NCI-H2029 treated with DMSO at 0.1 percent for 48 hours (cell line): ENCODE measurements at places on chromosomes 12 and 14.

GRCh38 chr14:99579120-99579836 lies 24.7 kb downstream of the CCDC85C start:
- DNase-seq: no peak

DNA sequence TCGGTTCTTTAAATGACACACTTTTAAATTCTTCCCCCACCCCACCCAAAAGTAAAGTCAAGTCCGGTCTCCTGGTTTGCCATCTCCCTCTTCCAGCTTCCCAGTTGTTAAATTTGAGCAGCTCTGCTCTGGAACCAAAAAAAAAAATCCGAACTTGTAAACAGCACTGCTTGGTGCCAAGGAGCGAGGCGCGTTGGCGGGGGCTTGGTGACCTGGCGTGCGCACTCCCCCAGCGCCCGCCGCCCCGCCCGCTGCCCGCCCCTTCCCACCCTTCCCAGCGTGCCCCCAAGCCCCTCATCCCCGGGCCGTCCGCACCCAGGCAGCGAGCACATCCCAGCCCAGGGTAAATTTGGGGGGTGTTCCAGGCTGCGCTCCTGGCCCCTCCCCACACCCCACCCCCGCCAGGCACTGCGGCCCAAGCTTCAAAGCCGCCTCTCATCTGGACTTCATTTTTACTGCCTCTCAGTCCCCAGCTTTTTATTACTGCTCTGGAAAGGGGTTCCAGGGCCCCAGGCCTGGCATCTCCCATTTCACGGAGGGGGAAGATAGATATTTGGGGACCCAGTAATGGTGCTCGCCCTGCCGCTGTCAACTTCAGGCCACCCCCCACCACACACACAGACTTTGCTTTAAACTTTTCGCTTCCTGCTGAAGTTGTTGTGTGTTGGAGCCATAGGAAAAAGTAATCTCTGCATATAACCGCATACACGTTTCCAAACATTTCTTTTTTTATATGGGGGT lies 11.7 kb upstream of the ITGB7 start:
- DNase-seq: no peak

DNA sequence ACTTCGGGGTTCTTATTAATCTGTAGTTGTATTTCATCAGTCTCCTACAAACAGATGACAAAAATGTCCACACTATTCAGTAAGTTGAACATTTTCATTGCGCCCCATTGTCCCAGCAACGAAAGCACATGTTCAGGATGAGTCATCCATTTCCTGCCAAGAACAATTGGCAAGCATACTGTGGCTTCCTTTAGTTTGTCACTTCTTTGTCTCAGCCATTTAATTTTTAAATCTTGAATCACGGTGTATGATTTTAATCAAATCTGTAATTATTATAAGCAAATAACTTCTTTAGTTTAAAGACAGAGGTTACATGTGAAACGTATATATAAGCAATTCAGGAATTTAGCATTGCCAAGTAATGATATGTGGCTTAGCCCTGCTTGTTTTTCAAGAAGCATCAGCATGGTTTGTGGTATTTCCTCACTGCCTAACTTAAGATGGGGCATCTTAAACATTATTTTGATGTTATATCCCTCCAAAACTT lies 211.3 kb upstream of the KRR1 start:
- DNase-seq: peak; percentile 38

GRCh38 chr12:22160396-22161003 lies 114.5 kb downstream of the CMAS start:
- DNase-seq: no peak

GRCh38 chr12:69642531-69642930 lies 31.8 kb upstream of the LRRC10 start:
- DNase-seq: no peak

DNA sequence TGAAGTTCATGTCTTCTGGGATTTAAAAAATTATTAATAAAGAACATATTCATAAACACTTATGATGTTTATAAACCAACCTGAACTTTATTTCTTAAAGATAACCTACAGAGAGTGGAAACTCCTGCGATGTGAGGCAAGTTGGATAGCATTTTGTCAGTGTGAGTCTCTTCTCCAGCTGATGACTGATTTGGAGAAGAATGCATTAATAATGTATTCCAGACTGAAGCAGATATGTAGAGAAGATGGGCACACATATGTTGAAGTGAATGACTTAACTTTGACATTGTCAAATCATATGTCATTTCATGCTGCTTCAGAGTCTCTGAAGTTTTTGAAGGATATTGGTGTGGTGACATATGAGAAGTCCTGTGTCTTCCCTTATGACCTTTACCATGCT lies 7.3 kb downstream of the HELB start:
- DNase-seq: no peak

DNA sequence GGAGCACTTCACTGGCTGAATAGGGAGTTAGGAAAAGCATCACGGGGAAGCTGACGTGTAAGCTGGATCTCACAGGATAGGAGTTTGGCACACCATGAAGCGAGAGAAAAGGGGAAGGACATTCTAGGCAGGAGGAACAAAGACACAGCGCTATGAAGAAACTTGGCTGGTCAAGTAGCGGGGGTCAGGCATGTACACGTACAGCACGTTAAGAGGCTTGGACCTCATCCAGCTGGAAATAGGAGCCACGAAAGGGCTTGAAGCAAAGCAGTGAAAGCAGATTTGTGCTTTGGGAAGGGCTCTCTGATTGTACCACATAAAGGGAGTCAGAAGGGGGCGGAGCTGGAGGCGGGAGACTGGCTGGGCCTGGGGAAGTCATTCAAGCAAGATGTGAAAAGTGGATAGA lies 19.6 kb upstream of the GALNT8 start:
- DNase-seq: no peak

- DNase-seq: peak; percentile 65
These were observed 6.0 kb upstream of the SOS2 start for GRCh38 chr14:50237427-50237826.

DNA sequence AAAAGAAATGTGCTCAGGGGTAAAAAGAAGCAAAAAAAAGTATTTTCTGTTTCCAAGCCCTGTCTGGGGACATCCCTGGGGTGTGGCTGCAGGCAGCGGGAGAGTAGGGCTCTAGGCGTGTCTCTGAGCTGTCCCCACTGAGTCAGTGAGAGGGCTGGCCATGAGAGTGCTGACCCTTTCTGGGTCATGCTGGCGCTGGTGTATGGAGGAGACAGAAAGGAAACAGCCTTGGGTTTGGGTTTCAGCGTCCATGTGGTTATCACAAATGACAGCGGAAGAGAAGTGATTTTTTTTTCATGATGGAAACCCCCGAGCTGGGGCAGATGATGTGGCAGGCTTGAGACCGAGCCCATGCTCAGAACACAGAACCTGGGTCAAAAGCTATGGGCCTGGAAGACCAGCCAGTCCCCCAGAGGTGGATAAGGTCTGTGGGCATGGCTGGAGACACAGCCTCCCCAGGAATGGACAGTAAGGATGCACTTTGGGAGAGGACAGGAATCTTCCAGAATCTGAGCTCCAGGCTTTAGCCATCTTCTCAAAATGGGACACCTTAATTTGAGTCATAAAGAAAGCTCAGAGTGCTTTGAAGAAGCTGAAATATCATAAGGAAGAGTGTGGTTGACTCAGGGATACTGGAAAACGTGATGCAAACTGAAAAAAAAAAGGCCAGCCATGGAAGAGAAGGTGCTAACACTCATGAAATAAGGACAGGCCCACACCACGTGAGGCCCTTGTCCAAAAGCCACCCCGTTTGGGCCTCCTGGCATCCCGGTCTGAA lies 36.2 kb downstream of the SYNE3 start:
- DNase-seq: no peak
